ENCODE measurements at places on chromosomes 6 and 20.
A peak's percentile ranks its signal among the peaks of the same experiment; 100 is the strongest.

GRCh38 chr6:53805725-53806124, 10.9 kb downstream of the LRRC1 start:
- DNase-seq: no peak

DNA sequence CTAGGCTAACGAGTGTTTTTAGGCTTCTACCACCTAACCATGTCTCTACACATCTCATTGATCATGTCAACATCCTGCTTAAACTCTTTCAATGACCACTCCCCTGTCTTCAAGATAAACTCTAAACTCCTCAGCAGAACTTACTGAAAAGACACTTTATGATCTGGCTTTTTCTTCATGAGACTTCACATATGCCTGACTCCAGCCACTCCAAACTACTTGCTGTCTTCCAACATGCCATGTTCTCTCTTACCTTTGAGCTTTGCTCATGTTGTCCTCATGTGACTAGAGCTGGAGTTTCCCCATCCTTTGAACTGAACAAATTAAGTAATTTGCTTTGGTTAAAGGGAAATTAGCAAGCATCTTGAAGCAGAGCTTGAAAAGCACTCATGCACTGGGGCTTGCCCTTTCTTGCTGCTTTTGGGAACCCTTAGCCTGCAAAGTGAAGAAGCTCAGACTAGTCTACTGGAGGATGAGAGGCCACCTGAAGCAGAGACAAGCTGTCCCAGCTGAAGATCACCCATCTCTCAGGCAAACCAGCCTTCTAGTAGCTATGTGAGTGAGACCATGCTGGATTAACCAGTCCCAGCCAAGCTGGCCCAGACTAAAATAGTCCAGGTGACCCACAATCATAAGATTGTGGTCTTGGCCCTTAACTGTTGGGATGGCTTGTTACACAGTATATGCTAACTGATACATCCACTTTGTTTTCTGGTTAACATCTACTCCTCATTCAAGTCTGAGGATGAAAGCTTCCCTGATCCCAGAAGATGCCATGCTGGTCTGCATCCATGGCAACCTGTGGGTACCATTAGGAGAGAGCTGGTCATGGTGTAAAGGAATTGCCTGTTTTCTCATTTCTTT, 235.8 kb downstream of the GMPR start:
- no peak for DNase-seq

GRCh38 chr6:89079511-89080234, 878 bp upstream of the PNRC1 start:
- peak; percentile 53 for DNase-seq

DNA sequence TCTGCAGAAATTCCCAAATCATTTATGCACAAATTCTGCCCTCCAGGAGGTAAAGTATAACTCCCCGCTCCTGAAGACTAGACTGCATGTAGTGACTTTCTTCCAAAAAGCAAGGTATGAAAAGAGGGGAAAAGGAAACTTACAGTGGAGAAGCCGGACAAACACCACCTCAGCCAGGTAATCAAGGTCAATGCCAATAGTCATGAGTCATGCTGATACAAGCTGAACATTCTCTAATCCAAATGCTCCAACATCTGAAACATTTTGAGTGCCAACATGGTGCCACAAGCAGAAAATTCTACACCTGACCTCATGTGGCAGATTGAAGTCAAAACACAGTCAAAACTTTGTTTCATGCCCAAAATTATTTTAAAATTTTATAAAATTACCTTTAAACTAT, 165.6 kb downstream of the FOXA2 start:
- no peak for DNase-seq

DNA sequence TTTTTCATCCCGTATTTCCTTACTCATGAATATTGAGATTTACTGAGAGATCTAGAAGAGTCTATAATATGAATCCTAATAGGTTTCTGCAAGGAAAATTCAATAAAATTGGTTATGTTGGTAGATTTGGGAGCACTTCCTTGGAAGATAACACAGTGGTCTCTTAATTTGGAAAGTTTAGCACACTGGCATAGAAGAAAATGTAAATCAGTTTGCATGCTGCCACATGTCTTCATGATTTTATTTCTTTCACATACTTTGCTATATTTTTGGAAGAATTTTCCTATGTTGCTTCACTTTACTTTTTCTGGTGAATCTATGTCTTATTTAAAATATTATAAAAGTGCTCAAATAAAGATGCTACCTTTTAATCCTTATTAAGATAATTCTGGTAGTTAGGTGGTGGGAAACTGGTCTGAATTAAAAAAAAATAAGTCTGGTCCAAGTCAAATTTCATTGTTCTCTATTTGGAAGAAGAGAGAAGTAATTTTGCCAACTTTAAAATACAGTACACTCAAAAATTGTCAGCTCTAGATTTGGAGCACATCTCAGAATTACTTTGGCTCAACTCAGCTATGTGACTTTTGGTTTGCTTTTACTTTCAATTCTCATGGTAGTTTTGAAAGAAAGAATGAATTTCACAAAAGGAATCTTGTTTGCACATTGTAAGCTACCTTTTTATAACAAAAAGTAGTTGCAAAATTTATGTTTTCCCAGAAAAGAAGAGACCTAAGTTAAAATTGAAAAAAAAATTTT, 197.3 kb downstream of the CENPW start:
- DNase-seq: no peak

GRCh38 chr6:170174771-170175643, 115.9 kb downstream of the DLL1 start:
- no peak for DNase-seq

GRCh38 chr6:156848533-156848932, 71.4 kb downstream of the ARID1B start:
- no peak for DNase-seq

DNA sequence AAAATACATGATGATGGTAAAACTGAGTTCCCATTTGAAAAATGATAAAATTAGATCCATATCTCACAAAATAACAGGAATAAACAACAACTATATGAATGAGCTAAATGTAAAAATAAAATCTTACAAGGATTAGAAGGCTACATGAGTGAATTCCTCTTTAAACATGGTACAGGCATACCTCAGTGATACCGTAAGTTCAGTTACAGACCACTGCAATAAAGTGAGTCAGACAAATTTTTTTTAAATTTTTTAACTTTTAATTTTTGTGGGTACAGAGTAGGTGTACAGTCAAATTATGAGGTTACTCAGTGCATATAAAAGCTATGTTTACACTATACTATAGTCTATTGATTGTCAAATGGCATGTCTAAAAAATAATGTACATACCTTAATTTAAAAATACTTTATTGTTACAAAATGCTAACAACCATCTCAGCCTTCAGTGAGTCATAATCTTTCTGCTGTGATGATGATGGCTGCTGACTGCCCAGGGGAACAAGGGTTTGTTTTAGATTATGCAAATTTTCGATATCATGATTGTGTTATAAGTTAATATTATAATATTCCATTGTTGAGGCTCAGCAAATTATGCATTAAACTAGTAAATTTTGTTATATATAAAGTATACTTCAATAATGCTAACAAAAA, 222.8 kb upstream of the RUNX2 start:
- no peak for DNase-seq

- DNase-seq: no peak
Measured at GRCh38 chr20:42739683-42740082, 450.0 kb downstream of the PTPRT start.

- no peak for DNase-seq
Measured at GRCh38 chr6:16464045-16464444, 225.7 kb downstream of the GMPR start.

All from GM20000 (cell line).